ENCODE measurements at places on chromosomes 12 and 14. TPM values are rescaled to one million over a fixed set of nuclear protein-coding genes. Genes with fewer than 3 reads are reported as not detected.
A peak's percentile ranks its signal among the peaks of the same experiment; 100 is the strongest.

SLC25A21 gene
- polyA plus RNA-seq = 0.89 TPM

- no peak for DNase-seq
Observed at GRCh38 chr12:50839042-50839441, 3.7 kb upstream of the TMPRSS12 start.

GRCh38 chr14:95273001-95273978, 46.4 kb downstream of the CLMN start:
- DNase-seq = no peak

DNA sequence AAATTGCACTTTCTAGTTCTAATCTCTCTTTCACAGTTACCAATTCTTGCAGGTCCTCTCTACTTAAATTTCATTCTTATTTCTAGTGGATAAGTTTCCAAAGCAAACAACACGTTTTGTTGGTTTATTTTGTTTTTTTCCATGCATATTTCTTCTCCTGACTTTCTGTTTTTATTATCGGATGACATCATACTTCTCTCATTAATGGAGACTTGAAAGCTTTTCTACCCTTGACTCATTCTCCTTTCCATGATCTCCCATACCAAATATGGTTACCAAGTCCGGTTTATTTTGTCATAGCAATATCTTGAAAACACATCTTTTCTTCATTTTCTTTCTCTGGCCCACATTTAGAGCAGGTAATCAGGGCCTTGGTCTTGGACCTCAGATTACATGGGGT, 796.5 kb downstream of the GALC start:
- DNase-seq = no peak

DNA sequence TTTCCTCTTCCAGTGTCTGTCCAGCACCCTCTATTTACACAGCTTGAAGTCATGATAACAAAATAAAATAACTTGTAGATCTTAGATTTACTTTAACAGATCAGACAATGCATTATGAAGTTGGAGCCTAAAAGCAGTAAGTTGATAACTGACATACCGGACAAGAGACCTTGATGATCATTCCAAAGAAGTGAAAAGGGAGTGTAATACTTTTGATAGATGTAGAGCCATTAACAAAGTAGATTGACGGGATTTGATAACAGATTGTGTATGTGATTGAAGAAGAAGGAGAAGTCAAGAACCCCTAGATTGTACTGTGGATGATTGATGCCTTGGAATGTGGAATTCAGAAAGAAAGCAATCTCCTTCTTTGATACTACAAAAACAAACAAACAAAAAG, 403.8 kb upstream of the MGAT4C start:
- peak; percentile 88 for DNase-seq

BAZ2A gene
- polyA plus RNA-seq = 41.7 TPM

LRTM2 gene
- not detected for polyA plus RNA-seq

CLEC6A gene
- not detected for polyA plus RNA-seq

IRAK3 gene
- 0.16 TPM for polyA plus RNA-seq

MYBPC1 gene
- not detected for polyA plus RNA-seq

CCT2 gene
- polyA plus RNA-seq = 441 TPM

CD4 gene
- not detected for polyA plus RNA-seq

RD3L gene
- polyA plus RNA-seq = not detected

GRCh38 chr14:74349757-74350156, 1.5 kb downstream of the VRTN start:
- DNase-seq = no peak

RILPL1 gene
- 8.0 TPM for polyA plus RNA-seq

- no peak for DNase-seq
Observed at GRCh38 chr14:72779679-72780078, 114.2 kb downstream of the DPF3 start.

PYM1 gene
- 30.6 TPM for polyA plus RNA-seq

DNA sequence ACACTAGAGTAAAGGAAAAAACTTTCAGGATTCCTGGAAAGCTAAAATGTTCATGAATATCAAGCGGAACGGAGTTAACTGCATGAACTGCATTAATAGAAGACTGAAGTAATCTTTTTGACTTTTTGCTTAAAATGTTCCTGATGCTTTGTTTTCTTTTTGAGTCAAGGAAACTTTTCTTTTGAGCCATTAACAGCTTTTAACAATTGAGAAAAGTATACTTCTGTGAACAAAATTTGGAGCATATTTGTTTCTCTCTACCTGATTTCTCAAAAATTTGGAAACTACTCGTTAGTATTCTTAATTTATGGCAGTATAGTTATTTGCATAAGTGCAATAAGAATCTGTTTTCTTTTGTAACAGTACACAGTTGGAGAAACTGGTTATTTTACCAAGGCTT, 78.5 kb downstream of the CALM1 start:
- no peak for DNase-seq

TMEM63C gene
- polyA plus RNA-seq = 0.91 TPM

GRCh38 chr12:132132609-132133430, 11.3 kb downstream of the DDX51 start:
- DNase-seq = no peak

DACT1 gene
- polyA plus RNA-seq = 0.84 TPM

GRCh38 chr14:54864526-54864925, 38.1 kb downstream of the GCH1 start:
- DNase-seq = no peak

DNAJC22 gene
- polyA plus RNA-seq = 18.0 TPM

SYT10 gene
- not detected for polyA plus RNA-seq

GRCh38 chr12:124704619-124705018, 137.2 kb upstream of the NCOR2 start:
- DNase-seq = no peak

GRCh38 chr14:103625356-103626095, 3.5 kb upstream of the KLC1 start:
- no peak for DNase-seq

TGM1 gene
- polyA plus RNA-seq = 1.4 TPM

DNA sequence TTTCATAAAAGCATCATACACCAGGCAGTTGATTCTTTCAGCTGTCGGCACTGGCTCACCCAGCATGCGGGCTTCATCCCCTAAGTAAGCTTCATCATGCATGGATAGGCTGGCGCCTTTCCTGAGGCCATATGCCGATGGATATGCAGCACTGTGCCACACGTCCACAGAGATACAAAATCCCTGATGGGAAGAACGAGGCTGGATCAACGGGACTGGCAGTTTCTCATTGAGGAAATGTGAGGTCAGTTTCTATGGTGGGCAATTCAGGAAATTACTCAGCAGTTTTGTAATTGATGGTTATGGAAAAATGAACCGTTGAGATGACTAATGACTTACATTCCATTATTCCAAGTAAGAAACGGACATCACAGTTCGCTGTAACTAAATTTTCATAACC, 453.8 kb downstream of the TMEM121 start:
- no peak for DNase-seq

GRCh38 chr12:106308121-106308520, 5.6 kb downstream of the TCP11L2 start:
- DNase-seq = no peak

DNA sequence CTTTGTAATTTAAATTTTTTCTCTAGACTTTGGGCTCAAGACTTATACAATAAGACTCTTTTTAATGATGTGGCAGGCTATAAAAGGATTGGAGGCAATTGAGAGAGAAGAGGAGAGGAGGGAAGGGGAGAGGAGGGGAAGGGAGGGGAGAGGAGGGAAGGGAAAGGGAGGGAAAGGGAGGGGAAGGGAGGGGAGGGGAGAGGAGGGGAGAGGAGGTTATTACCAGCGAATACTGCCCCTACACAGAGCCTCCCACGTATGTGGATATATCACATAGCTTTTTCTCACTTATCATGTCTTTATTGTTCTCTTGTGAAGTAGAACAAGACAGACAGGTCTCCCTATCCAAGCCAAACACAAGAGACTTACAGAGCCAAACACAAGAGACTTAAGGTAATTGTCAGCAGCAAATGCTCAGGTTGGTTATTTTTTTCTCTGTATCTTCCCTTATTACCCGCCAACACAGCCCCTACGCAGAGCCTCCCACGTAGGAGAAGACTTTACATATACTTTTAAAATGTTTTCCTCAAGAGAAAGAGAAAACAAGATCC, 63.1 kb downstream of the DRAM1 start:
- no peak for DNase-seq

Measured in A549 (cell line).